ENCODE measurements at places on chromosomes 2 and 18. TPM values are rescaled to one million over a fixed set of nuclear protein-coding genes. Genes with fewer than 3 reads are reported as not detected.

ANO7 gene
- total RNA-seq = 0.38 TPM

SLC19A3 gene
- total RNA-seq = 0.65 TPM

NXPH2 gene
- not detected for total RNA-seq

- H3K4me3 ChIP-seq = no peak overlapping the region
- no peak for DNase-seq
- no peaks in the 10 kb centered on the region for H3K27me3 ChIP-seq
- H3K27ac ChIP-seq = no peak overlapping the region
- H3K36me3 ChIP-seq = no peaks in the 10 kb centered on the region
- H3K4me1 ChIP-seq = no peaks in the 10 kb centered on the region
Observed at GRCh38 chr2:50962731-50963130, 69.2 kb downstream of the NRXN1 start.

DNA sequence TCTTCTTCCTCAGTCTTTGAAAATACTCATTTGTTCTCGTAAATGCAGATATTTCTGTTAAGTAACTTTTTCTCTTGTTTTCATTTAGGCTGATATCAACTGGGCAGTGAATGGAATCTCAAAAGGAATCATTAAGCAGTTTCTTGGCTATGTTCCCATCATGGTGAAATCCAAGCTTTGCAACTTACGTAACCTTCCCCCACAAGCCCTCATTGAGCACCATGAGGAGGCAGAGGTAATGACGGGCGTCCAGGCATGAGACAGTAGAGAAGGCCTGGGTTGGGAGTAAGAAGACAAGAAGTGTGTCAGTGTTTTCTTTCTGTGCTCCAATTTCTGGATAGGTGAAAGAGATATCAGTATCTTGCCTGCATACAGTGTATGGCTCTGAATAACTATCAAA, 5.1 kb downstream of the POLR1B start:
- peaks cover 8% of the 10 kb centered on the region for H3K36me3 ChIP-seq
- H3K4me1 ChIP-seq = peaks cover 4% of the 10 kb centered on the region
- no peaks in the 10 kb centered on the region for H3K27me3 ChIP-seq

GRCh38 chr2:1777781-1778180, 33.5 kb upstream of the PXDN start:
- DNase-seq = no peak
- no peaks in the 10 kb centered on the region for H3K4me1 ChIP-seq
- no peak overlapping the region for H3K4me3 ChIP-seq
- H3K36me3 ChIP-seq = no peaks in the 10 kb centered on the region
- peaks cover 32% of the 10 kb centered on the region for H3K27me3 ChIP-seq
- H3K27ac ChIP-seq = no peak overlapping the region

GRCh38 chr2:235951982-235952381, 216.2 kb downstream of the GBX2 start:
- H3K27ac ChIP-seq = no peak overlapping the region
- no peak for DNase-seq
- H3K4me3 ChIP-seq = no peak overlapping the region
- no peaks in the 10 kb centered on the region for H3K4me1 ChIP-seq
- H3K27me3 ChIP-seq = no peaks in the 10 kb centered on the region

- H3K36me3 ChIP-seq = peaks cover 78% of the 10 kb centered on the region
- DNase-seq = no peak
- no peaks in the 10 kb centered on the region for H3K4me1 ChIP-seq
- no peaks in the 10 kb centered on the region for H3K27me3 ChIP-seq
Observed at GRCh38 chr2:28414583-28414982, 21.9 kb downstream of the FOSL2 start.

GRCh38 chr2:70959851-70960832, 18.3 kb upstream of the ANKRD53 start:
- H3K4me1 ChIP-seq = no peaks in the 10 kb centered on the region
- H3K27me3 ChIP-seq = peaks cover 29% of the 10 kb centered on the region
- no peak overlapping the region for H3K4me3 ChIP-seq
- no peak for DNase-seq
- H3K36me3 ChIP-seq = no peaks in the 10 kb centered on the region

GRCh38 chr2:13110825-13111224, 394.1 kb downstream of the TRIB2 start:
- no peaks in the 10 kb centered on the region for H3K36me3 ChIP-seq
- DNase-seq = no peak

GRCh38 chr2:25122367-25122766, 46.0 kb downstream of the POMC start:
- H3K27ac ChIP-seq = no peak overlapping the region
- DNase-seq = no peak

DNA sequence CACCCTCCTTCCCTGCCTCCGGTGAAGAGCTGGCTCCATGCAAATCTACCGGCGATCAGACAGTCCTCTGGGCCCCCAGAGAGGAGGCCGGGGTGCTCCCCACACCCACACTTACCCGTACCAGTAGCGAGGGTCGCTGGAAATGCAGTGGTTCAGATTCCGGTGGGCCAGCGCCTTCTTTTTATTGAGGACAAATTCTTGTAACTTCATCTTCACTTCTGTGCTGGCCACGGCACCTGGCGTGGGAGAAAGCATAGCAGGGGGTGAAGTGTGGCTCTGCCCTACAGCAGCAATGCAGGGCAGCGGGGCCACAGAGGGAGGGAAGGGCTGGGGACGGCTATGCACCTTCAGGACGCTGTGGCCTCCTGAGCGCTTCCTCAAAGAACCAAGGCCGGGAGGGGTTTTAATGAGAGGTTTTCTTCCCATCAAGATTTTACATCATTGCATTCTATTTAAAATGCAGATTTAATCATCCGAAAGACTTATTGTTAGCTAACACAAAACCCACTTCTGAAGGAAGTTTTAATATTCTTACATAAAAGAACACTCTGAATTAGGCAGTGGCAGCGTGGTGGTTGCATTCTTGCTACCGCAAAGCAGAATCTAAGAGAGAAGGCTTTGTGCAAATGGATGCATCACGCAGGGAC, 237.0 kb downstream of the HDAC4 start:
- no peak overlapping the region for H3K4me3 ChIP-seq
- DNase-seq = no peak
- H3K36me3 ChIP-seq = no peaks in the 10 kb centered on the region
- H3K27ac ChIP-seq = no peak overlapping the region

GRCh38 chr2:211854832-211855231, 683.8 kb downstream of the ERBB4 start:
- H3K27ac ChIP-seq = no peak overlapping the region
- no peak overlapping the region for H3K4me3 ChIP-seq
- H3K36me3 ChIP-seq = no peaks in the 10 kb centered on the region
- DNase-seq = no peak
- H3K27me3 ChIP-seq = no peaks in the 10 kb centered on the region
